ENCODE measurements at places on chromosomes 2 and 18.
A peak's percentile ranks its signal among the peaks of the same experiment; 100 is the strongest.

DNA sequence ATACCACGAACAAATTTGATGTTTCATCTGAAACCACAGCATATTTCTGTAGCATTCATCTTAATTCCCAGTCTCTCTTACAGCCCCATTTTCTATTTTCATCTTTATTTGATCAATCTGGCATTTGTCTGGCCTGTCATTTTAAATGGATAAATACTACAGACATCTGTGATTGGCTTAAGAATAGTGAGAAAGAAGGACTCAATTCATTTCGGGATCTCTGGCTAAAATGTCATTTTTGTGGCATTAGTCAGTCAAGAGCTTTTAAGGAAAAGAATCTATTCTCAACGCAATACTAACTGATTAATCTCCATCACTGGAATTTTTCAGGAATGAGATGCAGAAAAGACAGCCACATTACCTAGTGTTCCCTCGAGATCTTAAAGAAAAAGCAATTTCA, 585.9 kb downstream of the IRS1 start:
- DNase-seq, result no peak

DNA sequence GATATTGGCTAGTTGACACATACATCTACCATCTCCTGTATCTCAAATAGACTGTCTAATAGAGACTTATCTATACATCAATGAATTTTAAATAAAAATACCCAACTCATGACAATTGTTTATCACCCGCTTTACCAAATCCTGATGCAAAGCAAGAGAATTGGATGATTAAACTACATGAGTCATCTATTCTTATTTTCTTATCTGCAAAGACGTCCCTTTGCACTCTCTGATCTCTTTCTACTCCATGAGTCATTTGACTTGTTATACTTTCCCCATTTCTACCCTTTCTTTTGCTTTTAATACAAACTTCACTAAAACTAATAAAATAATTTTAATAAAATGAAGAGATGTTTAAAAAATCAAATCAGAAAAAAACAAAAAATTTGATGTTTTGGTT, 261.7 kb upstream of the MAP2 start:
- no peak for DNase-seq

DNA sequence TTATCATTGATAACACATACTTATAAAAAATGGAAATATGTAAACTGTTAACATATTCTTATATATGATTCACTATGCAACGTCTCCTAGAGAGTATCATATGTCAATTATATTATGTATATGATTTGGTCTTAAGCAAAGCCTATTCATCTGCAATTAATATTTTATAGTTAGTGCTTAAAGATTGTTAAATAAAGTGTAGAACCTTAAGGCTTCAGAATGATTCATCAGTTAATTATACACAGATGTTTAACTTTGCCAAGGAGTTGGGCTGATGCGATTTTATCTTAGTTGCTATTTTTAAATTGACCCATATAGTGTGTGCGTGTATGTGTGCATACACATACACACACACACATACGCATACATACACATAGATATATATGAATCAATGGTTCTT, 323.1 kb downstream of the RBM43 start:
- DNase-seq, result no peak

DNA sequence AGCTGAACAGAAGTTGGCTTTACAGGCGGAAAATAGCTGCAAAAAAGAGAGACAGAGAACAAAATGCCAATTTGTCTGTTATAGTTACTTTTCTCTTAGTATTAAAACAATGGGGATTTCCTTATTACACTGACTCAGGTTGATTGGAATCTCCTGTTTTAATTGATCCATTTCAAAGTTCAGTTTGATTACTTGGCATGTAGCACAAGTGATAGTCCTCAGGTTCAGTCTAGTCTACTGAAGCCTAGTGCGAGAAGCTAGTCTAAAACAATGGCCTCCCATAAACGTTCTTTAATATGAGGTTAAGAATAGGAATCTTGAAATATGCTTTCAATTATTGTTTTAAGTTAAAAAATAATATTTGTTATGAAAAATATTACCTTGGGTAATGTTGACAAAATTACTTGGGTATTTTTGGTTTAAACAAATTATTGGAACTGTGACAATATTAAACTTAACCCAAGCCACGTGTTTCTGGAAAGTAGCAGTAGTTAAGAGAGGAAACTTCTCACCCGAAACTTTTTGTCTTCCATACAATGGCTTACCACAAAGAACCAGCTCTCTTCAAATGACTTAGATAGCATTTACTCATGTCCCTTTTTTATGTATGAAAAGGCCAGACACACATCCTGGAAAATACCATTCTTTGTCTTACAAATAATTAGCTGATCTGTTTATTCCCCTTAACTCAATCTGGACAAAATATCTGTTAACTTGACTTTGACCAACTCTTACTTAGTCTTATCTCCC, 1326.2 kb upstream of the TMEFF2 start:
- no peak for DNase-seq

DNA sequence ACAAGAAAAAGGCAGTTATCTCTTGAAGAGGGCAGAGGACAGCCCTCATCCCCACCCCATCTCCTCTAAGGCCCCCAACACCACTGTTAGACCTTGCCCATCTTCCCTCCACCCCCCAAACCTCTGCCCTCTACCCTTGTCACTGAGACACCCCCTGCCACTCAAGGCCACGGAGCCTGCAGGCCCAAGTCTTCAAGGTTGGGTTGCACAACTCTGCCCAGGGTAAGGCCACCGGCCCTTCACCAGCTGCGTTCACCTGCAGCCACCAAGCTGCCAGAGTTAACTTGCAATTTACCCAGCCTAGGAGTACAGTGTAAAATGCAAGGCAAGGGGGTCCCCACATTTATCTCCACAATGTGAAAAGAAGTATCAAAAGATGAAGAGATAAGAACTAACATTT, 128.7 kb upstream of the PKDCC start:
- DNase-seq, result no peak

GRCh38 chr2:36526226-36526625, 71.7 kb downstream of the FEZ2 start:
- DNase-seq, result no peak

DNA sequence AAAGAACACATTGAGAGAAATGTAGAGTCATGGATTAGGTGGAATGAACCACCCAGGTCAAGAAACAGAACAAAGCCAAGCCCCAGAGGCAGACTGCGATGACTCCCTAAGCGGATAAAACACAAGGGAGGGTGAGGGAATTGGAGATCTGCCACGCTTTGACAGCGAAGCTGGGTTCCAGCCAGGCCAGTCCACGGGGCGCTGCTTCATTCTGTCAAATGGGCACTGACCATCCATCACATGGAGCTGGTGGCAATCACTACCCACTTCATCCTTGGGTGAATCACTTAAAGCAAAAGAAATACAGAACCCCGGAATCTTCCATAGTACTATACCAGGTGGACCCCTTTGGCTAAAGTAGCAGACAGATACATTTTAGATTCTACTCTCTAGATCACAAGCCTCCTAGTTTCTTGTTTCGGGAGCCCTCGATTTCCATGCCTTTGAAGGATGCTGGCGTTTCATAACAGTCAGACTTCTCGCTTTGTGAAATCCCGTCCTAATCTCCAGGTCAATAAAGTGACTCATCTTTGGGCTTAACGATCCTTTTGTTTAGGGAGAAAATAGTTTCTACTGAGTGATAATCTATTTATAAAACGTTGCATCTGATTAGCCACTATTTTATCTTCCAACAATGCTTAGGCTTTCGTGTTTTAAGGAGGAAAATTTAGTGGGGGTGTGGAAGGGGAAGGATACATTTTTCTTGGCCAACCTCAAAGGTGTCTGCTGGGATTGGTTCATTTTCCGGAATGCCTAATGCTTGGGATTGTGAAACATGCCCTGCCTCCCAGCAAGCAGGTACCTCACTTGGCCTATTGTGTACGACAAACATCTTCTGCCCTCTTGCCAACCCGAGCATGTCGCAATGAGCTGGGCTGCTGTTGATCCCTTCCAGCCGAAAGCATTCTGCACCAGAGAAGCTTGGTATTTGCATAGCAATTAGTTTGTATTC, 44.1 kb upstream of the HDAC4 start:
- DNase-seq, result no peak

- no peak for DNase-seq
Measured at GRCh38 chr2:159209341-159210306, 76.9 kb downstream of the WDSUB1 start.

GRCh38 chr2:23624378-23624777, 239.4 kb downstream of the KLHL29 start:
- no peak for DNase-seq

DNA sequence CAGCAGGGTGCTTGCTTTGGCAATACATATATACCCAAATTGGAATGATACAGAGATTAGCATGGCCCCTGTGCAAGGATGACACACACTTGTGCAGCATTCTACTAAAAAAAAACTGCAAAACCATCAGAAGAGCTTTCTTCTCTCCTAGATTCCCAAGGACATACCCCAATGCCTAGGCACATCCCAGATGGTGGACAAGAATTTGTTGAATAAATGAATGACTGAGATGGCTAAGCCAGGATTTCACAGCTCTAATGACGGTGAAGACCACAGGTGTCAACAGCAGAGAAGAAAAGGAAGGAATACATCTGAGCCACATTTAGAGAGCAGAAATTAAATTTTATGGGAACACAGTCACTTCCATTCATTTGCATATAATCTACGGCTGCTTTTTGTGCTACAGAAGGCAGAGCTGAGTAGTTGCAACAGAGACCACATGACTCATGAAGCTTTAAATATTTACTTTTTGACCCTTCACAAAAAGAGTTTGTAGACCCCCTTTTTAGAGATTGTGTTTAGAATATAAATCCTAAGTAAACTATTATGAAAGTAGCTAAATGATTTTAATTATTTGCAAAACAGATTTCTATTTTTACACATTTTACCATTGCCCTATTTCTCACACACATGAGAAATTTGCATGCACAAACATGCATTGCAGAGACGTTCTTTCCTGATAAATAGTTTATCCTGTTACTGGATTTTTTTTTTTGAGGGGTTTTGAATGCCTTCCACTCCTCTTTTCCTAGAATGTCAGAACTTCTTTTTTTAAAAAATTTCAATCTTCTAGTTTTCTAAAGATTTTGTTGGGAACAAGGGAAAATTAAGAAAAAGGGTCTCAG, 119.0 kb downstream of the PMAIP1 start:
- DNase-seq, result no peak

DNA sequence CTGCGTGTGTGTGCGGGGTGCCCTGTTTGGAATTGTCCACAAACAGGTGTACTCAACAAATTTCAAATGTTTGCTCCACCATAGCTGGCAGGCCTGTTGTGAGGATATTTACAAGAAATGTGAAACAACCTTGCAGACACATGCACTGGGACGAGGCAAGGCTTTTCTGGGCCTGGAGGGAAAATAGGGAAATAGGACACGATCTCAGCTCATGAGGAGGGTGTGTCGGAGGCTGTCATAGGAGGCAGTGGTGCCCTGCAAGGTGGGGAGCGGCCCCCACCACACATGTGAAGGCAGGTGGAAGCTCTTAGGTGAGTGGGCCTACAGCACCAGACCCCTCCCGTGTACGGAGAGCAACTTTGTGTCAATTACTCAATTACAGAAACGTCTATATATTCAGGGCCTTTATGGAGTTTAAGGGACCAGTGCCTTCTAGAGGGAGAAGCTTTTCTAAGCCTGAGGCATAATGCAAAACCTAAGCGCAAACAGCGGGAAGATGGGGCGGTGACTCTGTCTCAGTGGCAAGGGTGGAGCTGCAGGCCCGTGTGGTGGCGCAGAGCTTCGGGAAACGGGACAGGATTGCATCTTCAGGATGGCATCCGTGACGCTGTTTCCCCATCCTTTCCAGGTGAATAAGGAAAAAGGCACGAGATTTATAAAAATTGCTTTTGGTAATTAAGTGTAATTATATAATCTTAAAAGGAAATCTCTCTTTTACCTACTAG, 48.0 kb downstream of the RNF144A start:
- DNase-seq, result peak; percentile 12

- no peak for DNase-seq
Measured at GRCh38 chr2:156489750-156490465, 53.7 kb downstream of the GPD2 start.

- no peak for DNase-seq
Measured at GRCh38 chr2:73897934-73898333, 5.1 kb downstream of the ACTG2 start.

DNA sequence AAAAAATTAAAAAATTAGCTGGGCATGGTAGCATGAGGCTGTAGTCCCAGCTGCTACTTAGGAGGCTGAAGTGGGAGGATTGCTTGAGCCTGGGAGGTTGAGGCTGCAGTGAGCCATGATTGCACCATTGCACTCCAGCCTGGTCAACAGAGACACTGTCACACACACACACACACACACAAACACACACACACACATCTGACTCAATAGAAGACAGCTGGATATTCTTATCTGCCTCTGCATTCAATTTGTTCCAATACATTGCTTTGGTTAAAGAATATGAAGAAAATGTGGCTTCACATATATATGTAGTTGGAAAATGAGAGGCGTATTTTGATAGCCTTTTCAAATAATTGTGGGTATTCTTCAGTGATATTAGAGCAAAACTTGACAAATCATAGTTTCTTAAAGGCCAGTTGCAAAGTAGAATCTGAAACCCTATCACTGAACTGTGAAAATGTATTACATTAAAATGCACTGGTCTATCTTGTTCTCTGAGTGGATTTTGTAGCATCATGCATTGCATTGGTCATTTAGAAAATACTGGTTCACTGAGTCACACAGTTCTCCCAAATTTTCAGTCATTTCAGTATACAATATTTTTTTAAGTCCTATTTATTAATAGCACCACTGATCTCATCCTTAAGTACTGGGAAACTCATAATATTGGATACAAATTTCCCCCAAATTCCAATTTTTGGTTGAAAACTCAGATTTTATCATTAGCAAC, 140.9 kb downstream of the MCFD2 start:
- DNase-seq, result no peak

Measured in adrenal gland (tissue), 19 donors.